ENCODE measurements at places on chromosomes 1 and 21. TPM values are rescaled to one million over a fixed set of nuclear protein-coding genes. Genes with fewer than 3 reads are reported as not detected.

Gene HPCA
- not detected for total RNA-seq

Gene CFAP74
- total RNA-seq: not detected

Gene SARS1
- 178 TPM for total RNA-seq

Gene AADACL4
- not detected for total RNA-seq

Gene SYNC
- total RNA-seq: 6.5 TPM

Gene ERG
- 223 TPM for total RNA-seq

Gene OR2G6
- total RNA-seq: not detected

Gene CPLANE2
- 3.9 TPM for total RNA-seq

Gene LCE6A
- total RNA-seq: not detected

Gene REN
- total RNA-seq: not detected

Gene DSCAM
- total RNA-seq: not detected

Gene RIMS3
- 0.14 TPM for total RNA-seq

Gene HES4
- 32.0 TPM for total RNA-seq

Gene FBLIM1
- 363 TPM for total RNA-seq

Gene PRMT6
- 12.5 TPM for total RNA-seq

Data from endothelial cell of umbilical vein (primary cell).